ENCODE measurements at places on chromosomes 12 and 14. TPM values are rescaled to one million over a fixed set of nuclear protein-coding genes. Genes with fewer than 3 reads are reported as not detected.

LBHD2 gene
- not detected for polyA plus RNA-seq

KRT81 gene
- 0.14 TPM for polyA plus RNA-seq

ANO2 gene
- not detected for polyA plus RNA-seq

TCL1B gene
- not detected for polyA plus RNA-seq

DDN gene
- polyA plus RNA-seq: 0.50 TPM

PIANP gene
- polyA plus RNA-seq: 0.38 TPM

TBC1D30 gene
- 0.42 TPM for polyA plus RNA-seq

RNASE9 gene
- not detected for polyA plus RNA-seq

Measured in foreskin keratinocyte (primary cell).